ENCODE measurements at places on chromosomes 6 and 20.

- DNase-seq, result no peak
Observed at GRCh38 chr6:15512126-15512525, 150.7 kb downstream of the DTNBP1 start.

DNA sequence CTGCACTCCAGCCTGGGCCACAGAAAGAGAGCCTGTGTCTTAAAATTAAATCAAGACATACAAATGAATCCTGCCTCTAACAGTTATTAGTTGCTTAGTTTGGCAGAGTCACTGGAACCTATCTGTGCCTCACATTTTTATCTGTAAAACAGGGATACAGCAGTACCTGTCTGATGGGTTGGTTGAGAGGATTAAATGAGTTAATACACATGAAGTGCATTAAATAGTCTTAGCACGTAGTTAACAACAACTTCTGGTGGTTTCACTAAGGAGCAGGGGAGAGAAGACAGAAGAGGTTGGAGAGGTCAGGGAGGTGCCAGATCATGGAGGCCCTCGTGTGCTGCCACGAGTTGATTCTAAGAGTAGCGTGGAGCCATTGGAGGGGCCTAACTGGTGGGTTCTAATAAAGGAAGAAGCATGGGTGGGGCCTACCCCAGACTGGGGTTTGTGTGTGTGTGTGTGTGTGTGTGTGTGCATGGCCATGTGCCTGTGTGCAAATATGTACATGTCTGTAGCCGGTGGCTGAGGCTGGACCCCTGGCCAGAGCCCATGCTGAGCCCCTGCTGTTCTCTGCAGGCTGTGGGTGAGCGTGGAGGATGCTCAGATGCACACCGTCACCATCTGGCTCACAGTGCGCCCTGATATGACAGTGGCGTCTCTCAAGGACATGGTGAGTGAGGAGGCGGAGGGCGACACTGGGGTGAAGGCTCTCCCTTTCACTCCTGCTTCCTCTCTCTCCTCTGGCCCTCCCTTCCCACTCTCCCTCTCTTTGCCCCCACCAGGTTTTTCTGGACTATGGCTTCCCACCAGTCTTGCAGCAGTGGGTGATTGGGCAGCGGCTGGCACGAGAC is 9.1 kb downstream of the RBCK1 start:
- no peak for DNase-seq

DNA sequence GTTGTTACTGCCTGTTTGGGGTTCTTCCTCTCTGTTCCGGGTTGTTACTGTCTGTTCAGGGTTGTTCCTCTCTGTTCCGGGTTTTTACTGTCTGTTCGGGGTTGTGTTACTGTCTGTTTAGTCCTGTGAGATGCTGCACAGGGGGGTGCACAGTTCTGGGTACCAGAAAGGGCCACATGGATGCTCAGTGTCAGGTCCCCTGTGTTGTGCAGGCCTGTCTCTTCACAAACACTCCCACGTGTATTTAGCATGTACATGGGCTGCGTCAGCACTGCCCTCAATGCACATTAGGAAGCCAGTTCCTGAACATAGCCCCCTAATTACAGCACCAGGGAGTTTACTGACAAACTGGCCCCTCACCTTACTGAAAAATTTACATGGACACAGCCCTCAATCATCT is 118.5 kb downstream of the DLL1 start:
- no peak for DNase-seq

- no peak for DNase-seq
Observed at GRCh38 chr6:167475947-167476346, 151.1 kb downstream of the TTLL2 start.

DNA sequence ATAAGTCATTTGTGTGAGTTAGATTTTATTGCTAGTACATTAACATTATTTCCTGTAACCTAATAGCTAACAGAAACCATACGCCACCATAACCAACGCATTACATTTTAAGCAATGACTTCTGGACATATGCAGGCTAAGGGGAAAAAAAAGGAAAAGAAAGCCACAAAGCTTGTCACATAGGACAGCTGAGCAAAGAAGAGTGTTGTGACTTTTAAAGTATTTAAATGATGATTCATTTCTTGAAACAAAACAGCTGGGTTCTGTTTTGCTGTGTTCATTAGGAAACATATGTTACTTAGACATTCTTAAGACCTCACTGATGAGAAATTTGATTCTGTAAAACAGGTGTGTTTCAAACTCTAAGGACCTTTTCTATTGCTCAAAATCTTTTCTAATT is 171.4 kb downstream of the COL9A1 start:
- no peak for DNase-seq

GRCh38 chr20:58054082-58054779 is 174.2 kb downstream of the ANKRD60 start:
- no peak for DNase-seq

- no peak for DNase-seq
Observed at GRCh38 chr20:58666702-58667101, 15.6 kb downstream of the STX16 start.

Measured in CD4-positive, alpha-beta T cell treated with Interferon gamma for 1 hour (primary cell).